HL-60 (cell line): ENCODE measurements at places on chromosomes 12 and 14.

- no peak for DNase-seq
These were observed 37.4 kb downstream of the SLC6A12 start for GRCh38 chr12:176321-177181.

DNA sequence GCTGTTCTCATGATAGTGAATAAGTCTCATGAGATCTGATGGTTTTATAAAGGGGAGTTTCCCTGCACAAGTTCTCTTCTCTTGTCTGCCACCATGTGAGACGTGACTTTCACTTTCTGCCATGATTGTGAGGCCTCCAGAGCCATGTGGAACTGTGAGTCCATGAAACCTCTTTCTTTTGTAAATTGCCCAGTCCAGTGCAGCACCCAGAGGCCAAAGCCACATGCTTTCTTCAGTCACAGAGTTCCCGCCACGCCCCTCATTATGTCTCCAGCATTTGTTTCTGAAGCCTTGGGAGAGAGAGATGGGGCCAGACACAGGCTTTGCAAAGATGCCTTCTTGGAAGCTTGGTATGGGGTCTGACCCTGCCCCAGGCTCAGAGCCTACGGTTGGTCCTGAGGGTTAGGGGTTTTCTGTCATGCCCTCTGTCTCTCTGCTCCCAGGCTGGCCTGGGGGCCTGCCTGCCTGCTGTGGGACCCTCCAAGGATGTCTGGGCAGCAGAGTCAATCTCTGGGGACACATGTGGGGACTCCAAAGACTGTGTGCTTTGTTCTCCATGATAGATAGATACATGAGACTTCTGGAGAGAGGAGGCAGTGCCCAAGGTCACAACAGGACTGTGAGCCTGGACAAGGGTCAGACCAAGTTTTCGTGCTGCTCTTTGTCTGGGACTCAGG, 114.1 kb upstream of the PRMT8 start:
- DNase-seq, result no peak

DNA sequence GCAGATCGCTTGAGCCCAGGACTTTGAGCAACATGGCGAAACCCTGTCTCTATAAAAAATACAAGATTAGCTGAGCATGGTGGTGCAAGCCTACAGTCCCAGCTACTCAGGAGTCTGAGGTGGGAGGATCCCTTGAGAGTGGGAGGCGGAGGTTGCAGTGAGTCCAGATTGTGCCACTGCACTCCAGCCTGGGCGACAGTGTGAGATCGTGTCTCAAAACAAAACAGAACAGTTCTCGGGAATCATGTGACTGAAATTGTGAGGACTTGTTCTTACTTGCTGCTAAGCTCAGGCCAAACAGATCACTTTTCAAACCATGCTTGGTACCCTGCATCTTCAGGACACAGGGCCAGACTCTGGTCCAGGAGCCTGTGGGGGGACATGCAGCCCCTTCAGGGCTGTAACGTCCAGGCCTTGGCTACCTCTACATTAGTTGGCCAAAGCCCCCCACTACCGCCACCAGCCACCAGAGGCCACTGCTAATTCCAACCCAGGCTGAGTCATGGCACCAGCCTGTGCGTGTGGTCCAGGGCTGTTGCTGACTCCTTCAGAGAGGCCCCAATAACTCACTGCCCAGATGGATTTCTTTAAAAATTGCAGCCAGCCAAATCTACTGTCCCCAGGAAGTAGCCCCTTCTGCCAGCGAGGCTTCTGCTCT, 33.4 kb upstream of the SYNDIG1L start:
- no peak for DNase-seq

DNA sequence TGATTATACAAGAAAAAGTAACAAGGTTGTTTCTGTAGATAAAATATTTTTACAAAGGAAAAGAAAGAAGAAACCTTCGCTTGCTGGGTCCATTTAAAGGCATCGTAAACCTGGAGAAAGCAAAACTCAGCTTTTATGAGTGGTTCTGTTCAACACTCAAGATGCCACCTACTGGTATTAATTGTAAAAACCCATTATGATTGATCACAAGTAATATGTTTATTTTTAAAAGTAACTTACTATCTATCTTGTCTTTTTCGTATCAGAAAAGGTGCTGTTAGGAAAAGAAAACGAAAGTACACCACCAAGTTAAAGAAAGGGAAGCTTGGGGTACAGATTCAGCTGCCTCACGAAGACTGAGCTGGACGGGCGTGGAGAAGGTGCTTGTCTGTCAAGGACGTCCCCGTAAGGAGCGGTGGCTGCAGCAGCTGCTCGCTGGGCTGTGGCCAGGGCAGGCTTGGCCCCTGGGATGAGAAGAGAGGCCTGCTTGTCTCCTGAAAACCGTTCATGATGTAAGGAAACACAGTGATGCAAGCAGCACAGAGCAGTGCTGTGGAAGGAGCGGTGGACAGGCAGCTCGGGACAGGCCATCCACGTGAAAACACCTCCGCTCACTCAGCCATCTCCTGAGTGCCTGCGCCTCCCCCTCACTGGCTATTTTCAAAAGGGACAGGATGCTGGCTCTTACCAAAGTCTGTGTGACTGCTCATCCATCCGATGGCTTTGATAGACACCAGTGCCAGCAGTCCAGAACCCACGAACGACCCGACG, 25.0 kb downstream of the SLC15A4 start:
- DNase-seq, result no peak

- no peak for DNase-seq
These were observed 4.5 kb upstream of the HCAR3 start for GRCh38 chr12:122721057-122721545.

DNA sequence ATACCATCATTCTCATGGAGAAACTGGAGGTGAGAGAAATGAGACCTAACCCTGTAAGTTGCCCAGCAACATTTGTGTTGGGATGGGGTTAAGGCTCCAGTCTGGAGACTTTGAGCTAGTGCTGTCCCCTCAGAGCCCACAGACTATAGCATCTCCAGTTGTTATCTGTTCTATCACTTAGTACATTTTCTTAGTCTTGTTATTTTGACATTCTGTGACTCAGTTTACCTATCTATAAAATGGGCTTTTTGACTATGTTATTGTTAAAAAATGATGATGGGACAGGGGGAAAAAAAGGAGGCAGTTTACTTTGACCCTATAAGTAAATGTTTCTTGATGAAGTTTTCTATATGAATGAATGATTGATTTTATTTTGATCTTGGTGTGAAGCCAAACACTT, 45.8 kb upstream of the PTCSC3 start:
- no peak for DNase-seq

DNA sequence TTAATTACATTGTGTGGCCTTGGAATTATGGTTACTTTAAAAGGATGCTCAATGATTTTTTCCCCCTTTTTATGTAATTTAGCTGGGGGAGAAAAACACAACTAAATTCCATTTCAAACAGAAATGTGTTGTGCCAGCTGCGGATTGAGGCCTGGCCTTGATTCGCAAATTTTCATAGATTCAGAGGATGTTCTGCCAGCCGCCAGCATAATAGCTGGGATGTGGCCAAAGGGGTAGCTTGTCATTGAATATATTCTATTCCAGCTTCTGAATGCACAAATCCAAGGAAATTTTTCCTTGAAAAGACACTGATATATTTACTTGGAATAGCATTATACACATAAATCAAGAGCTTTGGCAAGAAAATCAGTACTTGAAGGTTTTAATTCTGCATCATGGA, 43.7 kb downstream of the TRHDE start:
- DNase-seq, result no peak

DNA sequence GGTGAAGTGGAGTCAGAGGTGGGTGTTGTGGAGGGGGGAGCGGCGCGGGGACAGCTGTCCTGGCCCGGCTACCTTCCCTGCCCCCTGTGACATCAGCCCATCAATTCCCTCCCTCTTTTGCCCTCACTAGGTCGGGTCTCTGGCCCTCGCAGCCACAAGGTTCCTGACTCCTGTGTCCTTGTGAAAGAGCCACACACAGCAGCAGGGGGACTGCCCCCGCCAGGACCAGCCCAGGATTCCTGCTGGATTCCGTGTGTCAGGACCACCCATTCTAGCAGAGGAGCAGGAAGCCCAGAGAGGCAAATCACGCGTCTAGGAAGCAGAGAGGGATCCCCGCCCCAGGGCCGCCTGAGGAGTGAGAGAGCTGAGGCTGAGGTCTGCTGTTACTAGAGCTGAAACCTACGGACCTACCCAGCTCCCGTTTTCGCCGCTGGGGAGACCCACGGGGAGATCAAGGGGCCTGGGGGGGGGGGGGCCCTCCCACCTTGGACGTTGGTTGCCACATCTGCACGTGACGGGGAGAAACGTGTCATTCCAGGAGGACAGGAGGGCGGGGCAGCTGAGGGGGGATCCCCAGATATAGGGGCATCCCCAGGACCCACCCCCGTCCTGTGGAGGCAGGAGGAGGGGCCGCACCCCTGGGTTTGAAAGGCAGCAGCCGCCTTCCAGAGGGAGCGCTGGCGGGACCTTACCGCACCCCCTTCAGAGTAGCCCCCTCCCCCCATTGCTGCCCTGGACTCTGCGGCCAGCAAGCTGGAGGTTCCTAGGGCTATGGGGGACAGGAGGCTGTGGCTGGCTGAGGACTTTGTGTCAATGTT, 12.5 kb upstream of the INF2 start:
- DNase-seq, result no peak

- DNase-seq, result peak; percentile 95
These were observed at the start of gene MLF2 for GRCh38 chr12:6752921-6753771. Gene MLF2 (minus strand): TSS chr12:6753141. CDS start chr12:6752334, 807 bp downstream.

DNA sequence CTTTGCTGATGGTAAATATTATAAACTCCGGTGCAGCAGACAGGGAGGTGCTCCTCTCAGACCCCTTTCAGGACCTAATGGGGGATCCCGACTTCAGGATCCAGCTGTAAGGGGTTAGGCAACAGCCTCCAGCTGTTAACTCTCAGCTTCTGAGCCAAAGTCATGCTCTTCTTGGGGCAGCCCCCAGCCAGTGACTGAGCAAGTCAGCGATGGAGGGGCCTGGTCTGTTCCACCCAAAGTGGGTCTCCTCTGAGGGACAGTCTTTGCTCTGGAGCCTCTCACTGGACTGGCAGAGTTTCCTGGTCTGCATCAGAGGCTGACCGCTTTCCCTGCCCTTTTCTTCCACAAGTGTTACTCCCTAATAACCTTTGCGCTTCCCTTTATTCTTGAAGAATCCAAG, 184.2 kb upstream of the DIO3 start:
- no peak for DNase-seq

DNA sequence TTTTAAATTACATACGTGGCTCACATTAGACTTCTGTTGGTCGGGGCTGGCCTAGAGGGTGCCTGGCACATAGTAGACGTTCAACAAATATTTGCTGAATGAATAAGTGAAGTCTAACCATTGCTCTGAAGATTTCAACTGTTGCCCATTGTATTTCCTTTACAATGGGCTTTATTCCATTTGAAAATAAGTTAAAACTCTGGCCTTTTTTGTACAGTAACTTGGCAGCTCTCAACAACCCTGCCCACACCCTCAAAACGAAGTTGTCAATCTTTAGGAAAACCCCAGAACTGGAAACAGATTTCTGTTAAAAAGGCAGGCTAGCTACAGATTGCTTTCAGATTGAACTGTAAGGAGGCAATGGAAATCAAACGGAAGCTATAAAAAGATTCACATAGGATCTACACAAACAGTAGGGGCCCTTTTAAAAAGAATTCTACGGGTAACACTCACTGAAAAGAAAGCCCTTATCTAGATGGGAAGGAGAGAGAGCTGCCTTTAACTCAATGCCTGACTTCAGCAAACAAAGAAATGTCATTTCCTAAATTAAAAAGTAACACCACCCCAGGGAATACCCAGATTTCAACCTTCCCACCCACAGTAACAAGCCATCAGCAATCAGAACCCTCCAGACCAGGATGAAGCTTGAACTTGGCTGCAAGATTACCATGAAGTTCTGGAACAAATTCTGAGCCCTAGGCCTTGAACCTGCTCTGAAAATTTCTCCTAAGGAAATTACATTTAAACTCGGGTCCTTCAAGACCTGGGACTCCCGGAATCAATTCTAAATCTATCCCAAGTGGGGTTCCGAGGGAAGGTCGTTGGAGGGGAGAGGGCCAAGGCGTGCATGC, 1.4 kb downstream of the WSB2 start:
- DNase-seq, result no peak

GRCh38 chr12:34398706-34399630, 376.7 kb downstream of the ALG10 start:
- DNase-seq, result no peak

- DNase-seq, result no peak
These were observed 24.4 kb downstream of the OAS2 start for GRCh38 chr12:113002676-113003075.

- no peak for DNase-seq
These were observed 28.7 kb upstream of the CD9 start for GRCh38 chr12:6171409-6172015.

DNA sequence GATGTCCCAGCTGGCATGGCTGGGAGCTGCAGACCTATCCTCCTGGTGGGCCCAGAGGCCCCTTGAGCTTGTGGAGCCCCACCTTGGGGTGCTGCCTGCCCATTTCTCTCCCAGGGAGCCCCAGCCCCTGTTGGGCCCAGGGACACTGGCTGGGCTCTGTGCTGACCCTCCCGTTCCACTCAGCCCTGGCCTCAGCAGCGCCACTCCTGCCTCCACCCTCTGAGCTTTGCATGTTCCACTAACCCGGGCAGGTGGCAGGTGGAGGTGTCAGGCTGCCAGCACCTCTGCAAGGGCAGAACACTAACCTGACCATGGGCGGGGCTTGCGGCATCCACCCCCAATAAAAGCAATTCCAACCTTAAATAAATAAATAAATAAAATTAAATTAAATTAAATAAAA, 299.2 kb downstream of the LRIG3 start:
- DNase-seq, result no peak

GRCh38 chr14:99518441-99519346, 37.5 kb downstream of the CCNK start:
- peak; percentile 54 for DNase-seq

DNA sequence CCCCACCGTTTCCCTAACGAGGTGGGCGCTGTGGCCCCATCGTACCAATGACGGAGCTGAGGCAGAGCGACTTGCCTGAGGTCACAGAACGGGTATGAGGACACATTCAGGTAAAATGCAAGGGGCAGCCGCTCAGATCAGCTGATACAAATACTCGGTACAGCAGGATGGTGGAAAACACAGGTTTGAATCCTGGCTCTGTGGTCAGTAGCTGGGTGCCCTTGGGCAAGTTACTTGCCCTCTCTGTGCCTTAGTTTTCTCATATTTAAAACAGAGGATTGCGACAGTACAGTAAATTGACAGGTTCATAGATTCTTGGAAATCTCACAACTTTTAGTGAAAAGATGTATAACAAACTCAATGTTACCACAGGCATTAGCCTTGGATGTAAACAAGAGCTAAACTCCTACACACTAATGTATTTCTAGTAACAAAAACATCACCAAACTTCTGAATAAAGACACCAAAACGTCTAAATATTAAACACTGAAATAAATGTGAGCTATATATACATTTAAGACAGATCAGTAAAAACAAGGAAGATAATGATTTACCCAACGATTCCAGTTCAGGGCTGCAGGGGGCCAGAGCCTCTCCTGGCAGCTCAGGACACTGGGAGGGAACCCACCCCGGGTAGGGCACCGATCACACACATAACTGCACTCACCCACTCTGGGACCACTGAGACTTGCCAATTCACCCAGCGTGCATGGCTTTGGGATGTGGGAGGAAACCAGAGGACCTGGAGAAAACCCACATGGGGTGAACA, 128.4 kb downstream of the RBM19 start:
- no peak for DNase-seq

GRCh38 chr14:33081259-33081658, 142.6 kb downstream of the NPAS3 start:
- no peak for DNase-seq
